Muscle of arm (tissue), 14 donors: ENCODE measurements at places on chromosomes 3 and 15. TPM values are rescaled to one million over a fixed set of nuclear protein-coding genes. Genes with fewer than 3 reads are reported as not detected.

DNA sequence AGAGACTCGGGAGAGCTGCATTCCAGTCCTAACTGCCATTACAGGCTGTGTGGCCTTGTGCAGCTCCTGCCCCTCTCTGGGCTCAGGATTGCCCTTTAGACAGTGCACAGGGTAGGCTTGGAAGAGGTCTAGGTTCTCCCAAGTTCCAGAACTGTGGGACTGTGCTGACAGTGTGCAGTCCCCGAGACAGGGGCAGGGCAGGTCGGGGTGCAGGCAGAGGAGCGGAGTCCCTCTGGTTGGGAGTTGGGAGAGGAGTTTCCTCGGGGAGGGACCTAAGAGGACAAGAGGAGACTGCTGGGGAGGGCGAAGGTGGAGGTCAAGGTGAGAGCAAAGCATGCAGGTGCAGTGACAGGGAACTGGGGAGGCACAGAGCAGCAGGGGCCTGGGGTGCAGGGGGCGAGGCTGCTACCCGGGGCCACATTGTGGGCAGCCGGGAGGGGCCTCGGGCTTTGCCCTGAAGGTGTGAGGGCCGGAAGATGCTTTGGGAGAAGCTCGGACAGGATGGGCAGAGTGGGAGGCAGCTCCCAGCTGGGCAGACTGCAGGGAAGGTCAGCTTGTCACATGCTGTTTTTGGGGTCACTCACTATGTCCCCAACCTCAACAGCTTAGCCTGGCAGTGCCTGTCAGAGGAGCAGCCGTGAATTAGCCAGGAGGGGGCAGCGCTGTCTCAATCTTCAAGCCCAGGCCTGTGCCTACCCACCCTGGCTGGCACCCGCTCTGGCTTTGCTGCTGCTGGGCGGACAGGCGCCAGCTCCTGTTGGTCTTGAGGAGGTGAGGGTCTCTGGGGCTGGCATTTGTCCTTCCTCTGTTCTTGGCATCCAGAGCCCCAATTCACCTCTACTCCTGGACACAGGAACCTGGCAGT, 15.4 kb upstream of the CSPG4 start:
- DNase-seq: no peak

DNA sequence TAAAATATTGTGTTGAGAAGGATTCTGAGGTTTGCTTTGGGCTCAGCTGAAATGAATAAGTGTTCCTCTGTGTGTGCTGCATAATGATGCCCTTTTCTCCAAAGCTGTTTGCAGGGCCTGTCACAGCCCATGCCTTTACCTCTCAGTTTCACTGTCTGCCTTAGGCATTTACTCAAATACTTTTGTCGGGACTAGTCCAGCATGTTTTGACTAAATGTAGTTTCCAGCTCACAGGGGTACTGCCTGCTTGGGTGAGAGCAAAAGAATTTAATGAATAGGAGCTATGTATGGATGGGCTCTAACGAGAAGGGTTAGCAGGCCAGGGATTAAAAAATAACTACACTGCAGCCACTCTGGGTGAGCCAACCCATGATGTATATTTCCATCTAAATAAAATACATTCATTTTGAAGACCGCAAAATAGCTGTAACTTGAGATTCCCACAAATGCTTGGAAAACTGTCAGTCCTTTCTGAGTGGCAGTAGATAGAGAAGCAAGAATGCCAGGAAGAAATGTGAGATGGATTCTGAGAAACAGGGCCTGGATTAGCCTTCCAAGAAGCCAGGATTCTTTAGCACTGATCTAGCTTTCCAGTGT, 549.2 kb upstream of the TBL1XR1 start:
- DNase-seq: no peak

DNA sequence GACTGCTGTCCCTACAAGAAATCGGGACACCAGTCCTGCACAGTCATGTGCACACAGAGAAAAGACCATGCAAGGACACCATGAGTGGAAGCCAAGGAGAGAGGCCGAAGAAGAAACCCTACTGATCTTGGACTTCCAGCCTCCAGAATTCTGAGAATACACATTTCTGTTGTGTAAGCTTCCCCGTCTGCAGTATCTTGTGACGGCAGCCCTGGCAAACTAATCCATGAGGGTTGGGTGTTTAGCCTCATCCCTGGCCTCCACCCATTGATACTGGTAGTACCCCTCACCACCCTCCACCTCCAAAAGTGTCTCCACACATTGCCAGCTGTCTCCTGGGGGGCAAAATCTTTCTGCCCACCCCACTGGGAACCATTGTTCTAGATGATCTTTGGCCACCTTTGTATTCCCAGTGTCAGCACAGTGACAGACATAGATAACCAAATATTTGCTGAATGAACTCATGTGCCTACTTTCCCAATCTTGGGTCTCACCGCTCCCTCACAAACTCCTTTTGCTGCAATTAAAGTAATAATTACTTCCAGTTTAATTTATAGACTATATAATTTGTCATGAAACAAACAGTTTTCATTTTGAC, 83.8 kb downstream of the RAD18 start:
- no peak for DNase-seq

- DNase-seq: peak; percentile 88
Observed at GRCh38 chr15:89776274-89777072, at the start of gene MESP2. MESP2 (plus strand) TSS chr15:89776332; CDS start chr15:89776358, 26 bp downstream.

DNA sequence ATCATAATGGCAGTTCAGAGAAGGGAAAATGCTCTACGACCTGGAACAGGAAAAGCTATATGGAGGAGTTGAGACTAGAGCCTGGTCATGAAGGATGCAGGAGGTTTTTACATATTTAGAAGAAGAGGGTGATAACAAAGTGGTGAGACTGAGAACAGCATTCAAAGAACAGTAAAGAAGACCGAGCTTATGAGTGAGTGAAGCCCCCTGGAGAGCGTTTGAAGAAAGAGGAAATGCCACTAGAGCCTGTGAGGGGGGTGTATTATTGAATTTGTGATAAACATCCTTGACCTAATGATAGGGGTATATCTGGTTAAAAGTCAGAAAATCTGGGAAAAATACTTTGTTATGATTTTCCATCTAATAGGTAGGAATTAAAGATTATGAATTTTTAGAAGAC, 4.2 kb downstream of the PARP9 start:
- no peak for DNase-seq

- DNase-seq: no peak
Observed at GRCh38 chr15:91855684-91856489, 2.4 kb downstream of the SLCO3A1 start.

DNA sequence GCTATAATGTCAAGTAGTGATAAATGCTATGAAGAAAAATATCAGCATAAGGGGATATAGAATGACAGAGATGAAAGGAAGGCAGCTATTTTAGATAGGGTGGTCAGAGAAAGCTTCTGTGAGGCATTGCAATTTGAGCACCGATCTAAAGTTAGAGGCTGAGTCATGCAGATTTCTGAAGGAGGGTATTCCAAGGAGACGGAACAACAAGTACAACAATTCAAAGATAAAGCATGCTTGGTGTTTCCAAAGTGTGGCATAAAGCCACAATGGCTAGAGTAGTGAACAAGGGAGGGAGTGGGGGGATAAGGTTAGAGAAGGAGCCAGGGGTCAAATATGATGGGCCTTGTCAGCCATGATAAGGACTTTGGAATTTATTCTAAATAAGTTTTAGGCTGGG, 71.9 kb downstream of the PFN2 start:
- DNase-seq: peak; percentile 16

Gene HESX1
- 1.6 TPM for polyA plus RNA-seq

DNA sequence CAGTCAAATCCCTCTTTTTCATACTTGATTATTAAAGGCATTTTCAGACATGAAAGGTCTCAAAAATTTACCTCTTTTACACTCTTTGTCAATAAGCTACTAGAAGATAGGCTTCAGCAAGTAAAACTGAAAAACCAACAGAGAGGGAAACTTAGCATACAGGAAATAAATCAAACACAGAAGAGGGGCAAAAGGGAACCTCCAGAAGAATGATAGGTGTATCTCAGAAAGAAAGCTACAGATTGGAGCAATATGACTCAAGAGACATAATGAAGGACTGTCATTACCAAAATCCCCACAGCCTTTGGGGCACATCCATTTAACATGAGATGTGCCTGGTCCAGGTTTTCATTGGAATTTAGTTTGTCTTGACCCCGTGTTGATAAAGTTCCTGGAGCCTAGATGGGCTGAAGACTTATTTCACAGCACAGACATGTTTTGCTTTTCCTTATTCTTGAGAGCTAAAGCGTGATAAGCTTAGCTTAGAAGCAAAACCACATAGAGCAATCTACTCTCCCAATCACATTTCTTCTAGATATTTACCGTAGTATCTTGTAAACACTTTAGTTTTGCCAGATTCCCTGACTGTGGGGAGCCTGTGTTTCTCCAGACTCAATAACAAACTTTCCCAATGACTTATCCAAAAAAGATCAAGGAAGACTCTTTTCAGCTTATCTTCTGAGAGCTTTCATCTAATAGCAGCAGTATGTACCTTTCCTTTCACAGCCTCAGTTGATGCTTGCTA, 11.7 kb downstream of the LRRFIP2 start:
- DNase-seq: no peak

DNA sequence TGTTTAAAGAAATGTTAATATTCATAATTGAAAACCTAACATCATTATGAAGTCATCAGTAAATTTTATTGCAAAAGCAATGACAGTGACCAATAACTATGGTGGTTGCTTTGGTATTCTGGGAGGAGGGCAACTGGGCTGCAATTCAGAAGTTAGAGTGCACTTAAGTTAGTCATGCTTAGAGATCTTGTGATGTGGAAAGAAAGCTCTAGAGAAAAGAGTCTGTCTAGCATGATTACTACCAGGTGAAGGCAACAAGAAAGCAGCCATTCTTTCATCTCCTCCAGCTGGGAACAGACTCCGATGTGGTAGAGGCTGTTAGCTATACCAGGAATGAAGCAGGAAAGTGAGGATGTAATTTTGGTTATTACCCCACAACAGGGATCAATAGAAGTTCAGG, 625.6 kb downstream of the SI start:
- no peak for DNase-seq

- DNase-seq: no peak
Observed at GRCh38 chr3:134149286-134149685, 101.4 kb downstream of the RYK start.

Gene GOLGA6L7
- 0.29 TPM for polyA plus RNA-seq

Gene CP
- polyA plus RNA-seq: 1.5 TPM

- no peak for DNase-seq
Observed at GRCh38 chr3:182732232-182733015, 60.9 kb upstream of the ATP11B start.

GRCh38 chr15:59642351-59642750, 15.0 kb downstream of the GTF2A2 start:
- no peak for DNase-seq

DNA sequence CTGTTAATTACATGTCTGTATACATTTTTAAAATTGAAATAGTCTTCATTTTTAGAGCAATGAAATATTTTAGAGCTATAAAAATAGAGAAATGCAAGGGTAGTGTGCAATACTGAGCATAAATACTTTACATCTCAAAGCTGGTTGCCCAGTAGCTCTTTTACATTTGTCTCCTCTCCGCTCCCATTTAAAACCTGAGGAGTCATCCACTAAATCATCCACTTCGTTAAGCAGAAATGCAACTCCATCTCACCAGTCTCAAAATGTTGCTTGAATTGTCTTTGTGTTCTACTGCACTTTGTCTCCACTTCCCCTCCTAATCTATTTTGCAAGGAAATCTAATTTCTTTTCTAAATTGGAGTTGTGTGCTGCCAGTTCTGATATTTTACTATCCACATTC, 563.6 kb downstream of the VGLL3 start:
- DNase-seq: no peak

- no peak for DNase-seq
Observed at GRCh38 chr15:58438956-58439355, 7.2 kb downstream of the LIPC start.

Gene SLC25A38
- 5.5 TPM for polyA plus RNA-seq

Gene PODXL2
- 4.4 TPM for polyA plus RNA-seq

DNA sequence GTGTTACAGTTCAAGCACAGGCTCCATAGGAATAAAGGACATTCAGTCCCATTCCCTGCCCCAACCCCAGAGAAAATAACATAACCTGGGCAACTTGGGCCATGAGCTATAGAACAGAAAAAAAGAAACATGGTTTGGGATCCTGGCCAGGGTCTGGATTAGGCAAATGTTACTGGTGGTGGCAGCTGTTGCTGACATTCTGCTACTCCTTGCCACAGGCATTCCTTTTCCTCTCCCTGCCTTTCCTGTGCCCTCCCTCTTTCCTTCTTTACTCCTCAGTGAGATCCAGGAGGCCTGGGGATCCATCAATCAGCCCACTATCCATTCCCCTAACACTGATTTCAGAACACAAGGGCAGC, 129.1 kb downstream of the NTRK3 start:
- peak; percentile 25 for DNase-seq

- no peak for DNase-seq
Observed at GRCh38 chr3:79685108-79685507, 82.7 kb downstream of the ROBO1 start.

Gene CPNE9
- polyA plus RNA-seq: not detected

Gene P2RY13
- polyA plus RNA-seq: 1.1 TPM

DNA sequence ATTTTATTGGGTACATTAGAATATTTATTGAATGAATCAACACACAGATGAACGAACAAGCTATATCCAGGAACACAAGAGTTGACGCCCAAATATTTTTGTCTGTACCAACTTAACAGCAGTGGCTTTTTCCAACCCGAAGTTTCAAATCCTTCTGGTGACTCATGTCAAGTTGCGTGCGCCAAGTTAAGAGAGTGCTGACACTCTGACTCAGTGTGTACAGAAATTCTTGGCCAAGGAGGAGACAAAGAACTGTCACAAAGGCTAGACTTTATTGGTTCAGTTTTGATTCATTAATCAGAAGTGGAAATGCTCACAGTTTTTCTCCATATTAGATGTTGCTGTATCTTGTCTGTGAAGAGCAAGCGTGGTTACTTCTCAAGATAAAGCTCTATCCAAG, 59.6 kb upstream of the TSC22D2 start:
- no peak for DNase-seq

GRCh38 chr3:131730581-131730980, 227.8 kb upstream of the MRPL3 start:
- DNase-seq: no peak

GRCh38 chr3:13827256-13827655, 52.6 kb downstream of the WNT7A start:
- no peak for DNase-seq

DNA sequence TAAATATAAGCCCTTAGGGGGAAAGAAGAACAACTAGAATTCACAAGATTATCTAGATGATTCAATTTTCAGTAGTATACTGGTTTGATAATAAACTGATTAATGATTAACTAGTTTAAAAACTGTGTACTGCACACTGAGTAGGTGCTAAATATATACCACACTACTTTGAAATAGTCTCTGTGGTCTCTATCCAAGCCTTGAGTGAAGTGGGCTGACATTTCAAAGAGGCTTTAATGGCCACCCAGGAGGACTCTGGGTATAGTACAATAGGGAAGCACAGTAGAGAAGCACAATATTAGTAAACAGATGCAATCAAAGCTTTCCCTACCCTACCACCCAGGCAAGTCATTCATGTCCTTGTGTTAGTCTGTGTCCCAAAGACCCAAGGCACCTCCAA, 46.7 kb downstream of the FILIP1L start:
- DNase-seq: no peak

GRCh38 chr3:196138482-196139254, 56.8 kb upstream of the TFRC start:
- no peak for DNase-seq

DNA sequence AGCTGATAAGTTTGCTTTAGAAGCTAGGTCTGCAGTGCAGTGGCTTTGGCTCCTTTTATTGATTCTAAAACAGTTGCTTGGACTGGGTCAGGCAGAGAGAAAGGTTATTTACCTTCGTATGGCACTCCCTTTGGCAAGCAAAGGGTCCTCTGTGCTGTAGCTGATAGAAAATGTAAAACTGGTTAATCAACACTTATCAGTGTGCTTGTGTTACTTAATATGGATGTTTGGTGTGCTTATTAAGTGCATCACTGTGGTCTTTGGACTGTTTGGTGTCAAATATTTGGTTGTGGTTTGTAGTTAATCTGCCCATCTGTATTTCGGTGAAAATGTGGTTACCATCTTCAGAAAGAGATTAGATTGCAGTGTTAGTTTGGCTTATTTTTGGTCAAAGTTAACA, 16.0 kb downstream of the UBE2E2 start:
- DNase-seq: no peak
